ENCODE measurements at places on chromosomes 4 and X. TPM values are rescaled to one million over a fixed set of nuclear protein-coding genes. Genes with fewer than 3 reads are reported as not detected.

- H3K27ac ChIP-seq: no peak overlapping the region
- no peak overlapping the region for H3K4me3 ChIP-seq
- H3K36me3 ChIP-seq: no peaks in the 10 kb centered on the region
- DNase-seq: no peak
These were observed 45.8 kb upstream of the TMEM131L start for GRCh38 chr4:153420361-153420760.

DNA sequence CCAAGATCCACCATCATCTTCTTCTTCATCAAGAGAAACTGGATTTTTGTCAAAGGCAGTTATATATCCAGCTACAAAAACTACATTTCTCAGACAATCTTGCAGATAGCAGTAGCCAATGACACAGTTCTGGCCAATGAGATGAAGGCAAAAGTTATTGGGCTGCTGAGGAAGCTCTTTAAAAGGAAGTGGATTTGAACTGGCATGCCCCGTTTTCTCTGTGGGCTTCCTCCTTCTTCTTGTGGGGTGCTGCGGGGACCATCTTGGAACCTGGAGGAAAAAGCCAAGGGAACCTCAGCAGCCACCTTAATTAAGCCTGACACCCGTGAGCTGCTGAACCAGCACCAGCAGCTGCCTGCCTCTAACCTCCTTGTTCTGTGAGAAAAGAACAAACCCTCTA, 4.8 kb downstream of the SMIM43 start:
- H3K27me3 ChIP-seq: peaks cover 7% of the 10 kb centered on the region
- no peak overlapping the region for H3K27ac ChIP-seq
- H3K4me3 ChIP-seq: no peak overlapping the region
- no peak for DNase-seq

DNA sequence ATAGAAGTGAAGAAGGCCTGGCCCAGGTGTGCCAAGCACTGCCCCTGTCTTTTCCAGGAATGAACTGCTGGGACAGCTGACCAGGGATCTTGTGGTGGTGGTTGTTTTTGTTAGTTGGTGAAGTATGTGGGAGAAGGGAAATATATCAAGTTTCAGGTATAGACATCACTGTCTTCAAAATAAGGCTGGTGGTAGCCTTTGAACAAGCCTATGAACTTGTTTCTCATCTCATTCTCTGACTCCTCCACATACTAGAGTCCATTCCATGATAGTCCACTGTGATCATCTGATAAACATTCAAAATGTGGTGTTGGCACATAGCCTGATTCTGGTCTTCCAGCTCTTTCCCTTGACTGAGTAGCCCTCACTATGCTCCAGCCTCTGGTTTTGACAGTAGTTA, 303.7 kb downstream of the CAMK2D start:
- H3K36me3 ChIP-seq: no peaks in the 10 kb centered on the region
- no peak for DNase-seq
- no peaks in the 10 kb centered on the region for H3K4me1 ChIP-seq
- H3K27me3 ChIP-seq: no peaks in the 10 kb centered on the region

DNA sequence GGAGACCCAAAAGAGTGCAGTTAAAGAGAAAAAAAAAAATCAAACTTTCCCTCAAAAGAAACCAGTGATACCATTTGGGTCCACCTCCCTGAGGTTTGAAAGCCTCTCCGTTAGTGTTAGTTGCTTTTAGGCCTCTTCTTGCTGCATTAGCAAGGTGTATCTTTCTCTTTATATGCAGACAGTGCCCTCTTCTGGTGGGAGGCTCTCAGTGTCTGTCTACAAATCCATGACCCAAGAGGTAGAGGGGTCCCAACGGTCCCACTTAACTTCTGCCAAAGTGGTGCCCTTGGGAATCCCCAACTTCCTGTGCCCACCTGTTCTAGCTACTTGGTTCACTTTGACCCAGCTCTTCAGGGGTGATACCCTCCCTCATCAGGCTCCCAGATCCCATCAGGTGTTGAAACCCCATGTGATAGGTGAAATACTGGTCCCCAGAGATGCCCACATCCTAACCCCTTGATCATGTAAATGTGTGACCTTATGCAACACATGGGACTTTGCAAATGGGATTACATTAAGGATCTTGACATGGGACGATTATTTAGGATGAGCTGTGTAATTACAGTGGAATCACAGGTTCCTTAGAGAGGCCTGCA, 63.7 kb upstream of the CD99 start:
- H3K27ac ChIP-seq: no peak overlapping the region
- H3K4me3 ChIP-seq: no peak overlapping the region
- no peaks in the 10 kb centered on the region for H3K27me3 ChIP-seq

DNA sequence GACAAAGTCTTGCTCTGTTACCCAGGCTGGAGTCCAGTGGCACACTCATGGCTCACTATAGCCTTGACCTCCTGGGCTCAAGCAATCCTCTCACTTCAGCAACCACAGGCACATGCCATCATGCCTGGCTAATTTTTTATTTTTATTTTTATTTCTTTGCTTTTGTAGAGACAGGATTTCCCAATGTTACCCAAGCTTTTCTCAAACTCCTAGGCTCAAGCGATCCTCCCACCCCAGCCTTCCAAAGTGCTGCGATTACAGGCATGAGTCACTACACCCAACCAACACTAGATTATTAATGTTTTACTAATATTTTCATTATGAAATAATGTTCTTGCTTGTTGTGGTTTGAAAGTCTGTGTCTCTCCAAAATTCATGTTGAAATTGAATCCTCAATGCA, 5.2 kb upstream of the ACTRT1 start:
- H3K27me3 ChIP-seq: no peaks in the 10 kb centered on the region
- no peaks in the 10 kb centered on the region for H3K4me1 ChIP-seq
- H3K36me3 ChIP-seq: no peaks in the 10 kb centered on the region
- DNase-seq: no peak
- H3K27ac ChIP-seq: no peak overlapping the region

- H3K27ac ChIP-seq: no peak overlapping the region
- H3K36me3 ChIP-seq: no peaks in the 10 kb centered on the region
- no peaks in the 10 kb centered on the region for H3K27me3 ChIP-seq
- no peaks in the 10 kb centered on the region for H3K4me1 ChIP-seq
- no peak overlapping the region for H3K4me3 ChIP-seq
These were observed 65.6 kb upstream of the BLTP1 start for GRCh38 chr4:122086338-122087065.

DNA sequence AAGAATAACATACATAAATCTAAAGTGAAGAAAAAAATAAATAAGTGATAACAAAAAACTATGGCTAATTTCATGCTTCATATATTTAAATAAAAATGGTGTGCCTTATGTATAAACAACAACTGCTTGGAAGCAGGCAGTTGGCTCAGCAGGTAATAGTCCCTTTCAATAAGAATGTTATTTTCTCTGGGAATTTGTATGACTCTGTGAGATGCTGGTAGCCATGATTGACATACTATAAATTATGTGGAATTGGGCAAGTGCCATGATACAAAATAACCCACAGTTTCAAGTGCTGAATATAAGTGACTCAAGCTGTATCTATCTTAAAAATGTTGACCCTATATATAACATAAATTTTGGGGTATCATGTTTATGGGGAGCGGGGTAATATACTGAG, 546.5 kb downstream of the SPOCK3 start:
- no peaks in the 10 kb centered on the region for H3K27me3 ChIP-seq
- H3K4me1 ChIP-seq: no peaks in the 10 kb centered on the region
- H3K36me3 ChIP-seq: no peaks in the 10 kb centered on the region
- H3K4me3 ChIP-seq: no peak overlapping the region
- no peak overlapping the region for H3K27ac ChIP-seq
- no peak for DNase-seq

DNA sequence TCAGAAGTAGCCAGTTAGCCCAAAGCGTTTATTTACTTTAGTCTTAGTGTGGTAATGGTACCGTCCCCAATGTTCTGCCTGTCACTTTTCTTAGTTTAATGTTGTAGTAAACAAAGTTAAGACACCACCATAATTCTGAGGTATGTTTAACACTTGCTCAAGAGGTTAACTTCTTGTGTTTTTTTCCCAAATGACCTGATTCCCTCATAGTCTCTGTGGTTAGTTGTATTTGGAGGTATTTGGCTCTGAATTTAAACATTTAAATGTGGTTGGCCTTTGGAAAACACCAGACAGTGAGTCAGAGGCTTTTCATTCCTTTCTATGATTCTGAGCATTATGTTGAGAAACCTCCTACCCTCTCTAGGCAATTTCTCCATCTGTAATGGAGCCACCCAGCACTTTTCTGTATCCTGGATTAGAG, 47.9 kb downstream of the CXCL1 start:
- H3K27ac ChIP-seq: no peak overlapping the region
- H3K27me3 ChIP-seq: no peaks in the 10 kb centered on the region
- DNase-seq: no peak
- no peaks in the 10 kb centered on the region for H3K4me1 ChIP-seq
- no peaks in the 10 kb centered on the region for H3K36me3 ChIP-seq

- no peaks in the 10 kb centered on the region for H3K36me3 ChIP-seq
- no peak for DNase-seq
- H3K27me3 ChIP-seq: no peaks in the 10 kb centered on the region
- no peak overlapping the region for H3K4me3 ChIP-seq
- H3K27ac ChIP-seq: no peak overlapping the region
- H3K4me1 ChIP-seq: no peaks in the 10 kb centered on the region
These were observed 47.5 kb upstream of the GALNT7 start for GRCh38 chr4:173121076-173121561.

DNA sequence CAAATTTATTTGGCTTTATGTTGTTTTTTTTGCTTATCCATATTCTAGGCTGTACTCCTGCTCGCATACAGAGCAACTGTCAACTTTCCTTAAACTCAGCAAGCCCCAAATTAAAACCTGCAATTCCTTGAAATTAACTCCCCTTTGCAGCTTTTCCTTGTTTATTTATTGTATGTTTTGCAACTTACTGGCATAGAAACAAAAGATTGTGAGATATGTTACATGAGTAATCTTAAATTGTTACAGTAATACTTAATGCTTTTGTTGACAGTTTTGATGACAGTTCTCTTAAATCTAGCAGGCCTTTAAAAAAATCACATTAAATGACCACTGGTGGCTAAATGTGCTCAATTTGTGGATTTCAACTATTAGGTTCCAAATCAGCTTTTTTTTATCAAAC, 4.5 kb downstream of the DDX3X start:
- H3K27ac ChIP-seq: no peak overlapping the region
- no peak for DNase-seq
- H3K36me3 ChIP-seq: no peaks in the 10 kb centered on the region
- H3K27me3 ChIP-seq: no peaks in the 10 kb centered on the region
- H3K4me1 ChIP-seq: peaks cover 4% of the 10 kb centered on the region
- no peak overlapping the region for H3K4me3 ChIP-seq

GRCh38 chr4:7301846-7302630, 109.7 kb downstream of the SORCS2 start:
- no peak for DNase-seq
- no peaks in the 10 kb centered on the region for H3K36me3 ChIP-seq

GRCh38 chr4:158190718-158191117, 17.9 kb upstream of the GASK1B start:
- H3K4me3 ChIP-seq: no peak overlapping the region
- H3K4me1 ChIP-seq: no peaks in the 10 kb centered on the region
- H3K27ac ChIP-seq: no peak overlapping the region

GRCh38 chrX:68915778-68916177, 87.0 kb downstream of the EFNB1 start:
- H3K4me1 ChIP-seq: no peaks in the 10 kb centered on the region
- no peak for DNase-seq
- no peak overlapping the region for H3K27ac ChIP-seq
- no peak overlapping the region for H3K4me3 ChIP-seq

DNA sequence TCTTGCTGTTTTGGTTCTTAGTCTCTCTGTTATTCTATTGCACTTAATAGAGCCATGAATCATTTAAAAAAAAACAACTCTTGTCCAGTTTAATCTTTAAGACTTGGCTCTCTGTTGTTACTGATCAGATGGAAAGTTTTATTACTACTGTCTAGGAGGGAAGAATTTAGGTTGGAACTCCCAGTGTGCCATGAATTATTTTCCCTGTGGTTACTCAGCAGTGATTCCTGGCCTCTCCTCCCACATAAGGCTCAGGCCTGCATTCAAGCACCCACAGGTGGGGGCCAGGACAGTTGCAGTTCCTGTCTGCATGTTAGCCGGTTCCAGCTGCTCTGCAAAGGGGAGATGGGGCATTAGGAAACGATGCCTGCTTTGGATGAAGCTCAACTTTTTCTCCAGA, 29.8 kb upstream of the ESX1 start:
- no peaks in the 10 kb centered on the region for H3K4me1 ChIP-seq
- no peak overlapping the region for H3K27ac ChIP-seq
- no peaks in the 10 kb centered on the region for H3K36me3 ChIP-seq
- no peak overlapping the region for H3K4me3 ChIP-seq
- H3K27me3 ChIP-seq: no peaks in the 10 kb centered on the region
- peak; percentile 30 for DNase-seq

GRCh38 chrX:20639115-20639514, 372.4 kb upstream of the RPS6KA3 start:
- H3K27ac ChIP-seq: no peak overlapping the region
- H3K36me3 ChIP-seq: no peaks in the 10 kb centered on the region
- H3K4me1 ChIP-seq: no peaks in the 10 kb centered on the region
- no peaks in the 10 kb centered on the region for H3K27me3 ChIP-seq
- no peak overlapping the region for H3K4me3 ChIP-seq
- DNase-seq: no peak

GRCh38 chr4:169229571-169230028, 41.2 kb downstream of the SH3RF1 start:
- DNase-seq: peak; percentile 69
- H3K27me3 ChIP-seq: no peaks in the 10 kb centered on the region
- no peaks in the 10 kb centered on the region for H3K4me1 ChIP-seq
- no peak overlapping the region for H3K4me3 ChIP-seq
- H3K36me3 ChIP-seq: no peaks in the 10 kb centered on the region

DNA sequence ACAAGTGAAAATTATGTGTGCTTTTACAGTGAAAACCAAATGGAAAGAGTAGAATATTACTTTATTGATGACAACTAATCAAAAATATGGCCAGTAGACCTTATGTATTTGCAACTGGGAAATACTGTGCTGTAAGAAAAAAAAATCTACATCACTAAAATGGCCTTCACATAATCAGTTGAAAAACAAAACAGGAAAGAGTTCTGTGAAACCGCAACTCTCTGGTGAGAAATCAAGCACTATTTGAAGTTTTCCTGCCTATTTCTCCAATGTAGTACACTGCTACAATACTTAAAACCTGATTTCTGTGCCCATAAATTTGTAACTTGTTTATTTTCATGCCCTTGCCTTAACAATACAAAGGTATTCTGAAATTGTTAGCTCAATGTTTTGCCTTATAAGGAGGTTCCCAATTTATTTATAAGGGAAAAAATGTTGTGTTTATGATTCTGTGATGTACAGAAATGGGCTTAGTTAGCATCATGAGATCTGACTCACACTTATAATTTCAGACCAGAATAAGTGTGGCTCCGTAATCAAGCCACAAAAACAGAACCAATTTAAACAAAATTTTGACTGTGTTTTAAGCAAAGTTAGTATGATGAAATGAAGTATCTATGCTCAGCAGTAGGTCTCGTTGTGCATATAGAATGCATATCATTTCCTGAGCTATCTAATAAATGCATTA, 147.1 kb downstream of the FAT4 start:
- H3K4me1 ChIP-seq: no peaks in the 10 kb centered on the region
- no peak overlapping the region for H3K4me3 ChIP-seq
- H3K27me3 ChIP-seq: no peaks in the 10 kb centered on the region
- no peaks in the 10 kb centered on the region for H3K36me3 ChIP-seq
- no peak overlapping the region for H3K27ac ChIP-seq

- H3K36me3 ChIP-seq: no peaks in the 10 kb centered on the region
- H3K4me1 ChIP-seq: no peaks in the 10 kb centered on the region
These were observed at the start of gene PLP2 for GRCh38 chrX:49171752-49172279. Gene PLP2 (plus strand): TSS chrX:49171898. CDS start chrX:49172001, 103 bp downstream.

The DDX53 gene
- total RNA-seq: not detected

The MAGEA4 gene
- total RNA-seq: not detected

The TLL1 gene
- total RNA-seq: 15.6 TPM

The NEXMIF gene
- 0.77 TPM for total RNA-seq

The KLHL13 gene
- total RNA-seq: 155 TPM

The FHIP1A gene
- 12.2 TPM for total RNA-seq

Data from uterus (tissue), 4 donors.